ENCODE measurements at places on chromosomes 4 and X.

DNA sequence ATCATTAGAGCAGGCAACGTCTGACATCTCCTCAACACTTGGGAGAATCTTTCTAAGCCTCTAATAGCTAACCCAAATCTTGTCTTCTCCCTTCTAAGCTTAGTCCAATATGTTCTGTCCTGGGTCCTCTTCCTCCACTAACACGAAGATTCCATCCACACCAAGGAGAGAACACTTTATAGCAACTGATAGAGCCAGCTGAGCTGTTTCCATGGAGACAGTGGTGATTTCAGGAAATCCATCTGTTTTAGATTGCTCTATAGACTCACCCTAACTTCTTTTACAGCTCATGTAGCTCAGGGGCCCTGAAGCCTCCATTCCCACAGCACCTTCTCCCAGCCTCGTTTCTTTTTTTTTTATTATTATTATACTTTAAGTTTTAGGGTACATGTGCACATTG lies 37.4 kb downstream of the SCD5 start:
- DNase-seq: no peak

- no peak for DNase-seq
Measured at GRCh38 chr4:1399508-1400190, 6.6 kb downstream of the NKX1-1 start.

- DNase-seq: no peak
Measured at GRCh38 chr4:81743731-81744435, 272.2 kb upstream of the RASGEF1B start.

DNA sequence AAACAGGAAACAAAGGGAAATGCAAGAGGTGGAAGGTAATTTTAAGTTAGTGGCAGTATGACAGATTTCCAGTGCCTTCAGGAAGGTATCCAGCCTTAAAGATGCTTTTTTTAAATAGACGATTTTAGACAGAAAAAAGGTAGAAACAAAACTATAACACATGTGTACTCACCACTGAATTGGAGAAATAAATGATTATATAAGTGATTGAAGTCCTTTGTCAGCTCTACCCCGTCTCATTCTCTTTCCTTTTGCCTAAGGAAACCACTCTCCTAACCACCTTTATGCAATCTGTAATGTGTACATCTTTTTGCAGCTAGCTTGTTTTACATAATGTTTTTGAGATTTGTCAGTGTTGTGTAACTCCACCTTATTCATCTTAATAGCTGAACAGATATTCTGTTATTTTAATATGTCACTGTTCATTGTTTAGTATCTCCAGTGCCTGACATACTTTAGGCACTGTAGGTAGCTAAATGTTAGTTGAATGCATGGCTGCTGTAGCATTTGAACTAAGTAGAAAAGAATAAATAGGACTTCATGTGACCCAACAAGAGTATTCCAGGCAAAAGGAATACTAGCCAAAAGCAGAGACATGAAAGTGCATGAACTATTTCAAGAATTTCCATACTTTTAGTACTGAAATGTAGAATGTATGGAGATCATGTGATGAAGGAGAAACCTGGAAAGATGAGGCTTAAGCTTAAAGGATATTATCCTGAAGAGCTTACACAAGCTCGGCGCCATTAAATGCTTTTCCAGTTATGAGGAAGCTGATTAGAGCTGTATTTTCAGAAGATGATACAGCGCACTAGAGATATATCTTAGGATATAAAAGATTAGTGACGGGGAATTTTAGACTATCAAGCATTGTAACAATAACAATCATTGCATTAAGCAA lies 865 bp downstream of the FAM200B start:
- DNase-seq: no peak

GRCh38 chr4:173543266-173543665 lies 13.2 kb upstream of the HAND2 start:
- no peak for DNase-seq

DNA sequence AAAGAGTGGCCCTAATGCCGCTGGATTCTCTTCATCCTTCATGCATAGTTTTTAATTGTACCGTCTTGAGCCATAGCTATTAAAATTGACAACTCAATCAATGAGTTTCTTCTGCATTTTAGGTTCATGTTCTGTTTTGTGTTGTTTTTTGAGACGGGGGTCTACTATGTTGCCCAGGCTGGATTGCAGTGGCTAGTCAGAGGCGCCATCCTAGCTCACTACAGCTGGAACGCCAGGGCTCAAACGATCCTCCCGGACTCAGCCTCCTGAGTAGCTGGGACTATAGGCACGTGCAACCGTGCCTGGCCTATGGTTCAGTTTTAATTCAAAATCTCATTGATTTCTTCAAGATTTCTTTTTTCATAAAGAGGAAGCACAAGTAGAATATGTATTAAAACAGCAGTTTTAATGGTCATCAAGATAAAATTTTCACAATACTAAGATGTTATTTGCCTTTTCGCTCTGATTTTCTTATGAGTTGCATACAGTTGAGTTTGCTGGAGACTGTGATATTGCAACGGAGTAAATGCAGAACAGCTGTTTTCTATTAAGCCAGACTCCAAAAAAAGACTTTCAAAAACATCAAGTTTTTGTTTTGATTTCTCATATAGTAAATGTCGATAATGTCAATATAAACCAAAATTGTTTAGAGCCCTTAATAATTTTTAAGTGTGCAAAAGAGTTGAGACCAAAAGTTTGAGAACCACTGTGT lies 1.1 kb upstream of the STX18 start:
- DNase-seq: no peak

GRCh38 chrX:123756320-123756719 lies 23.5 kb upstream of the THOC2 start:
- no peak for DNase-seq

GRCh38 chr4:183195534-183195933 lies 96.5 kb downstream of the WWC2 start:
- DNase-seq: no peak

GRCh38 chrX:135191838-135192237 lies 20.6 kb upstream of the CT55 start:
- DNase-seq: no peak

All from activated naive CD8-positive, alpha-beta T cell treated with anti-CD3 and anti-CD28 coated beads for 36 hours (primary cell).